ENCODE measurements at places on chromosomes 11 and 22.

- peak; percentile 82 for DNase-seq
Measured at GRCh38 chr11:94128746-94129511, at the start of gene PANX1. PANX1 (plus strand) TSS chr11:94128841; CDS start chr11:94129313, 472 bp downstream.

- no peak for DNase-seq
Measured at GRCh38 chr11:36131721-36132397, 157.4 kb downstream of the COMMD9 start.

DNA sequence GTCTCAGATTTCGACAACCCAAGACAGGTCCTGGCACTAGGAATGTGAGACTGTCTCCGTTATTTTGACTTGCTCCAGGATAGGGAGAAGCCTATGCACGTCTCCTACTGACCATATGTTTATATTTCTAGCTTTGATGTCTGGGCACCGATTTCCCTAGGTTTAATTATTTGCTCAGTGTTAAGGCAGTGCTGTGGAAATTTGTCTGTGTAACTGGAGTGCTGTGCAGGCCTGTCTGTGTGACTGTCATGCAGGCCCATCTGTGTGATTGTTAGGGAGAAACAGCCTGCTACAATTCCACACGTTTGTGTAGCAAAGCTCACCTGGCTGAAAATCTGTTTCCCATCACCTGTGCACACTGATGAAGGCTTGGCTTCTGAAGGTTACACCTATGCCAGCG is 29.6 kb upstream of the HSPA8 start:
- DNase-seq = no peak

DNA sequence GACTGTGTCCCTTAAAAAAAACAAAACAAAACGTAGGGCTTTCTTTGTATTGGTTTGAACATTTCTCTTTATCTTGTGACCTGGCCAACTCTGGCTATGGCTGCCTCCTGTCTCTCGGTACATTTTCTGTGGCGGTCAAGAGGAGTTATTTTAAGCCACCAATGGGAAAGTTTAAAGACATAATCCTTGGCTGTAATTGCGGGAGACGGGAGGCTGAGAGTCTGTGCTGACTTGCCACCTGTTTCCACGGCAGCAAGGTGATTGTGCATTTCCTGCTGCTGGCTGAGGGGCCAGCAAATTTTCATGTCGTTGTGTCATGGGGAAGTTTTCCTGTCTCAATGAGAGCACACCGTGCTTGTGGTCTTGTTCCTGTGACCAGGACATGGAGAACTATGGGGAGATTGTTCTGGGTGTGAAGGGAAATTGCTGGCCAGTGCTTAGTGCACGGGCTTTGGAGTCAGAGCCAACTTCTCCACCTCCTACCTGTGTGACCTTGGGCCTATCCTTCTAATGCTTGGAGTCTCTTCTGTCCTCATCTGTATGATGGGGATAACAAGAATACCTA is 11.0 kb downstream of the PTPRJ start:
- peak; percentile 73 for DNase-seq

- no peak for DNase-seq
Measured at GRCh38 chr11:57394203-57394965, 3.9 kb upstream of the PRG2 start.

DNA sequence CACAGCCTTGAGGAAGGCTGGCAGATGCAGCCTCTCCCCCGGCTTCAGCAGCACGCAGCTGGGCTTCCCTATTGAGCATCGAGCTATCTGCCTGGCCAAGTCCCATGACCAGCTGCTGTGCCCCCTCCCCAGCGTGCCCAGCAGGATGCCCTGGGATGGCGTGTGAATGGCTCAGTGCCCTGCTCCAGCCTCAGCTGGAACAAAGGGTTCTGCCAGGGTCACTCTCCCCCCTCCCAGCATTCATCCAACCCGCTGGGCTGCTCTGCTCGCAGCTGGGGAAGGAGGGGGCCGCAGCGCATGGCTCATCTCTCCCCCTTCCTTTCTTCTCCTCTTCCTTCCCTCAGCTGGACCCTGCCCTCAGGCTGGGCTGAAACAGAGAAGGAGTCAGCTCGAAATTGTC is 14.5 kb downstream of the LRP4 start:
- DNase-seq = no peak

DNA sequence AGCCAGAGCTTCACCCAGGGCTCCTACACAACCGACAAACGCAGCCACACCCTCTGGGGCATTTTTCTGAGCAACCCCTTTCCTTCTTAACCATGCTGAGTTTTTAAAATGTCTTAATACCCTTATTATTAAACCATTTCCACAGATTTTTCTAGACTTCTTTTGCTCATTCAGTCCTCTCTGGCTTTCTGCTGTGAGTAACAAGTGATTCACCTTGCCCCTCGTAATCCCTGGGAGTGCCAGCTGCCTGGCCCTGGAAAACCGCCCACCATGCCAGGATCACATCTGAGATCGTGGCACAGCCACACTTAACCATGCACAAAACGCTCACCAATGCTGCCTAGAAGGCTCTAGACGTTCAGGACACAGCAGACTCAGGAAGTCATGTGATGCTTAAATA is 25.4 kb downstream of the YPEL1 start:
- no peak for DNase-seq

DNA sequence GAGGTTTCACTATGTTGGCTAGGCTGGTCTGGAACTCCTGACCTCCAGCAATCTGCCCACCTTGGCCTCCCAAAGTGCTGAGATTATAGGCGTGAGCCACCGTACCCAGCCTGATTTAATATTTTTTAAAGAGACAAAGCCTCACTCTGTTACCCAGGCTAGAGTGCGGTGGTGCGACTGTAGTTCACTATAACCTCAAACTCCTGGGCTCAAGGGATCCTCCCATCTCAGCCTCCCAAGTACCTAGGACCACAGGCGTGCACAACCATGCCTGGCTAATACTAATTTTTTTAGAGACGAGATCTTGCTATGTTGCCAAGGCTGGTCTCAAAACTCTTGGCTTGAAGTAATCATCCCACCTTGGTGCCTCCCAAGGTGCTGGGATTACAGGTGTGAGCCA is 13.5 kb downstream of the GTPBP1 start:
- no peak for DNase-seq

DNA sequence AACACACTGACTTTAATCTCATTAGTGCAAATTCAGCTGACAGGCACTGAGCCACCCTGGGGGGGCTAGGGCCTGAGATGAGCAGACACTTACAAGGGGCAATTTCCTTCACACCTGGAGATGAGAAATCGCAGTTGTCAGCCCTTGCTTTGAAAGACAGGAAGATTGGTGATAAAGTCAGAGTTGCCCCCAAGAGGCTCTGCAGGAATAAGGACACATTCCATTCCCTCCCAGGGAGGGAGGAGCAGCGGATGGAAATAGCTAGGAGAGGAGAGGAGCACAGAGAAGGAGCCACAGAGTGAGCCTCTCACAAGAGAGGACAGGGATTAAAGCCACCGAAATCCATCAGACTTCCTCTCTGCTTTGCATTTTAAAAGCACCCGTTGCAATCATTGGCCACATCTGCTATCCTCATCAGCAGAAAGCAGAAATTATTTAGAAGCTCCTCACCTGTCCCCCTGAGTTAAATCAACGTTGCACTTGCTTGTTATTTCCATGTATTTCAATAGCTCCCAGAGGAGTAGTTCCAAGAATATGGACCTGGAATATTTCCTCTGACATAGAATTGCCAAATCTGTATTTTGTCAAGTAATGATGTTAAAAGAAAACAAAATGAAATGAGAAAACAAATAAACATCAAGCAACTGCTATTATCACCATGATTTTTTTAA is 213.7 kb downstream of the BARX2 start:
- no peak for DNase-seq

DNA sequence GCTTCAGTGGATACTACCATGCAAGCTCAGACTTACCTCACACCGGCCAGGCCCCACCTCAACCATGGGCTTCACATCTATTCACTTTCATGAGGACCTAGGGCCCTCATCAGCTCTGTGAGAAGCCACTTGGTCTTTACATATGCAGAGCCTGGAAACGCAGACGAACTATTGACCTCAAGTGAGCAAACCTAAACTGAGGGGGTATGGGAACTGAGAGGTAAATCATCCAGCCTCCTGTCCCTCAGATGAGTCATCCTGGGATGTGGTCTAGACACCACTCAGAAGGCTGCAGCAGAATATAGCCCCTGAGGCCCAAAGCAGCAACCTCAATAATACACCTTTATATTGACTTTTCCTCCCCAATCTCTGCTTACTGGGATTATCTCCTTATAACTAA is 578.0 kb downstream of the INSC start:
- DNase-seq = no peak

DNA sequence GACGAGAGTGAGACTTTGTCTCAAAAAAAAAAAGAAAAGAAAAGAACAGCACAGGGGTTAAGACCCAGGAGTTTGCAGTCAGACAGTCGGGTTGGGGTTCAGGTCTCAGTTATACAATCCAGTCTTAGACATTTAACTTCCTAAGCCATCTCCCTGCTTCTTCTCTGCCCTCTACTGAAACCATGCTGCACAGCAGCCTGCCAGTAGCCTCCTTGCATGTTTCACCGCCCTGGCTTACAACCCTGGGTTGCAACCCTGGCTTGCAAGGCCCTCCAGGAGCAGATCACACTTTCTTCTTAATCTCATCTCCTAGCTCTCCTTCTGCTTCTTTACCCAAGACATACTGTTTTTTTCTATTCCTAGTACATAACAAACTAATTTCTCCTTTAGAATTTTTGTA is 5.9 kb upstream of the B3GAT3 start:
- no peak for DNase-seq

- DNase-seq = peak; percentile 75
Measured at GRCh38 chr11:33987975-33988580, 63.5 kb upstream of the CAPRIN1 start.

DNA sequence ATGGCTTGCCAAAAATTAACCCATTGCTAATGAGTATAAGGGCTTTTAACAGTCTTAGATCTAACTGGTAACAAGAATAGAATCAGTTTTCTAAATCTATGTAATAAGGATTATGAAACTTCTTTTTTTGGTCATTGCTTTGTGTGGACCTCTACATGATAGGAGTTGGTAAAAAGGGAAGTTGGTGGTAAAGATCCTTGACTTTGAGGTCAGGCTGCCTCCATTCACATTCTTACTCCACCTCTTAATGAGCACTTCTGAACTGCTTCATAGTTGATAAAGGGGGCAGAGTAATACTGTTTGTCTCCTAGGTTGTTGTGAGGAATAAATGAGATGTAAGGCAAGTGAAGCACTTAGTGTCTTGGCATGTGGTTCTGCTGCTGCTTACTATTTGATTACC is 10.6 kb downstream of the EIF3M start:
- DNase-seq = no peak

DNA sequence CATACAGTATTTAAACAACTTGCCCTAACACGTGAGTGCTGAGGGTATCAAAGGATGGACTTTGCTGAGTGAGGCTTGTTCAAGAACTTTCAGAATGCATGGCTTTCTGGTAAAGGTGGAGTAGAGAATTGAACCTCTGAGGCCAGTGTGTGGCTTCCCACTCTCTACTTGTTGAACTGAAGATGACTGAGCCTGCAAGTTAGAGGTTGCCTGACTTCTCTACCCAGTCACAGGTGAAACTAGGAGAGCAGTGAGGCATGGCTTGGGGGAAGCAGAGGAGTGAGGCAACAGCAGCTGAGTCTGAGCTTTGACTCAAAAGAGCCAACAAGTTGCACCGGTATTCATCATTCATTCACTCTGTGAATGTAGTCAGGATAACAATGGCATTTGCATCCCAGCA is 256.4 kb upstream of the SESN3 start:
- no peak for DNase-seq

DNA sequence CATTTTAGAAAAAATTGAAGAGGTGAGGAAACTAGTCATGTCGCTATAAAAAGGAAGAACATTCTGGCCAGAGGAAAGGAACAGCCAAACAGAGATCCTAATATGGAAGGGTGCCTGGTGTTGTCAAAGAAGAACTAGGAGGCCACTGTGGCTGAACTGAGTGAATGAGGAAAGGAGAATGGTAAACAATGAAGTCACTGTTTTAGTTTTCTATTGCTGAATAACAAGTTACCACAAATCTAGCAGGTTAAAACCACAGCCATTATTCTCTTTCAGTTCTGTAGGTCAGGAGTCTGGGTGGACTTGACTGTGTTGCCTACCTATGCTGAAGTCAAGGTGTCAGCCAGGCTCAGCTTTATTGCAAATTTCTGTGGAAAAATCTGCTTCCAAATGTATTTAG is 549.3 kb upstream of the CCDC90B start:
- no peak for DNase-seq

- no peak for DNase-seq
Measured at GRCh38 chr22:50236731-50237409, 8.0 kb downstream of the TUBGCP6 start.

DNA sequence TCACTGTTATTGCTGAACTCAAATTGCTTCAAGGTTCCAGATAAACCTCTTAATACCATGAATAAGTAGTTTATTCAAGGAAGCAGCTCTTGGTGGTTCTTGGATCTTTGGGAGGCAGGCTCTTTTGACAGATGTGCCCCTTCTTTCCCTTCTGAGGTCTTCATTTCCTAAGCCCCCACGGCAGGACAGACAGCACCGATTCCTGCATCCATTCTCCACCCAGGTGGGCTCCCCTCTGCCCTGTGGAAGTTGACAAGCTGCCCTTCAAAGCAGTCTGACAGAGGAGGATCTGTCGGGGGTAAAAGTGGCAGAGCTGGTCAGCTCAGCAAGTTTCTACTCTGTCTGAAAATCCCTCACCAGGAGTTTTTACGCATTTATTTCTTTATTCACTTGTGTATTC is 605.3 kb upstream of the B3GAT1 start:
- no peak for DNase-seq

DNA sequence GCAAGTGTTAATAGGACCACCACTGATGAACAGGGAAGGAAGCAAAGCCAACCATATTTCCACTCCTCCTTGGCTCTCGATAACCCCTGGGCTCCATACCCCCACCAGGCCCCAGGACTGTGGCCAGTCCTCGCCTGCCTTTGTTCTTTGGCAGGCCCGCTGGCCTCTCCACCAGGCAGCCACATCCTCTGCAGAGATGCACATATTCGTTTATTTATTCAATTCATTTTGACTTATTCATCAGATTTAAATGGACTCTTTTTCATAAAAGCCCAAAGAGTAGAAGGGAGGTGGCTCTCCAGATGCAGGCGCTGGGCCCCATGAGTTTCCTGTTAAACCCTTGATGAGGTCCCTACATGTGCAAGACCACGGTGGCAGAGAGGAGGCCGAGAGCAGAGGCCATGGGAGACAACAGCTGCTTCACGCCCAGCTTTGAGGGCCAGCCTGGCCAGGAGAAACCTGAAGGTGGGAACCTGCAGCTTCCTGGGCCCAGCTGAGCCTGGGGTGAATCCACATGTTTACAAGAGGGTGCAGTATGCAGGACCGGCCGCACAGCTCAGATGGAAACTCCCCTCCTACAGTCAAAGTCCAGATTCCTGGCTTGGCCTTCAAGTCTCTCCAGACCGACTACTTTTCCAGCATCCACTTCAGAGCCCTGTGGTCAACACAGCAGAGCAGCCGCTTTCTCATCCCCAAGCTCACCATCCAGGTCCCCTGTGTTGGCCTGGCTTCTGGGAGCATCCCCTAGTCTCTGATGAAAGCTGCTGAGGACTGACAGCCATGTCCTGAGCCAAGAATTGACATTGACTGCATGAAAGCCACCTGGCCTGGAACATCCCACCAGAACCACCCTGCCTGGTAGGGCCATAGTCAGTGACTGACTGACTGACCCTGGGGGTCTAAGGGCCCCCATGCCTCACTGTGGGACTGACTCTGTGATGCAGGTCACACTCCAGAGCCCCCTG is 39.7 kb upstream of the CCND1 start:
- DNase-seq = no peak

GRCh38 chr11:83662494-83662893 is 376.3 kb upstream of the CCDC90B start:
- no peak for DNase-seq

GRCh38 chr11:47333886-47334443 is 18.5 kb downstream of the MYBPC3 start:
- DNase-seq = no peak
